ENCODE measurements at places on chromosomes 1 and 21.
A peak's percentile ranks its signal among the peaks of the same experiment; 100 is the strongest.

DNA sequence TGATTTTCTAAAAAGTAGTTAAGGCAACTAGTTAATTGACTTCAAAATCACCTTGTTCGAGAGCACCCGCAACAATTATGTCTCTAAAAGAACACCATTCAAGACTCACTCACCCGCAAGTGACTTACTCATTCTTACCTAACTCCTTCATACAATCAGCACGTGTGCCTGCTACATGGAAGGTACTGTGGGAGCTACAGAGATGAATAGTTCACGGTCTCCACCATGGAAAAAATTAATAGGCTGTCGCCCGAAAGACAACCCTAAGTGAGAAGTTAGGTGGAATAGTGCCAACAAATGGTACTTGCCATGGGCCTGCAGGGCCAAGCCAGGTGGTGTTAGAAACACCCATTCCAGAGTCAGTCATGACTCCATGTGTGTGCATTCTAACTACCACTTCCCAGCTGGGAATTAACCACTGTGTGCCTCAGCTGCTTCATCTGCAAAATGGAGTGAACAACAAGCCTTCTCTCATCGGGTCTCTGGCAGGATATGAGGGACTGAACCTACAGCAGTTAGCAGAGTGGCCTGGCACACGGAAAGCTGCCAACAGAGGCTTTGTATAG lies 7.1 kb downstream of the SSBP3 start:
- DNase-seq: no peak

GRCh38 chr1:101977266-101977665 lies 19.5 kb downstream of the OLFM3 start:
- DNase-seq: no peak

- no peak for DNase-seq
These were observed 36.4 kb downstream of the SLC35F3 start for GRCh38 chr1:233940908-233941307.

DNA sequence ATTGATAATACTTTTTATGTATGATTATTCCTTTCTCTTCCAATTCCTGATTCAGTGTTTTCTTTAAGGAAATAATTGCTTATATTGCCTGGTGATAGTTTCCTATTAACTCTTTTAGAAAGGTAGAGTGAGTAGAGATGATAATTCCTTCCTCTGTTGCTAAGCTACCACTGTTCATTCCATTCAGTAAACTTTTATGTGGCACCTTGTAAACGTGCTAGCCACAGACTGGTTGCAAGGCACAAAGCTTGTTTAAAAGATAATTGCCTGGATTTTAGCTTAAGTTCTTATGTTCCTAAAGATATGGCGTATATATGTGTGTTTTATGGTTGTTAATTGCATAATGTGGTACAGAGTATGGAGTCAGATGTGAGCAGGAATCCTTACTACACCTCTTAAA lies 3.2 kb downstream of the ZFYVE9 start:
- no peak for DNase-seq

DNA sequence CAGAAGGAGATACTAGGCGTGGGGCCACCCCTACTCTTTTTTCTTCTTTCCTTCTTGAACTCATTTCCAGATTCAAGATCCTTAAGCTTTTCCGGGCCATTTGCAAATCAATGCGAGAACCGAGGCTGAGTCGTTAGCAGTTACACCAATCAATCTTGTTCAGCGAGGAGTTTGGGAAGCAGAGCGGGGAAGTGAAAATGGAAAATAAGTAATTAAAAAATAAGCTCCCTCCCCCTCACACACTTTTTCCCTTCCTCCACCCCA lies 1.7 kb upstream of the NEGR1 start:
- DNase-seq: no peak

DNA sequence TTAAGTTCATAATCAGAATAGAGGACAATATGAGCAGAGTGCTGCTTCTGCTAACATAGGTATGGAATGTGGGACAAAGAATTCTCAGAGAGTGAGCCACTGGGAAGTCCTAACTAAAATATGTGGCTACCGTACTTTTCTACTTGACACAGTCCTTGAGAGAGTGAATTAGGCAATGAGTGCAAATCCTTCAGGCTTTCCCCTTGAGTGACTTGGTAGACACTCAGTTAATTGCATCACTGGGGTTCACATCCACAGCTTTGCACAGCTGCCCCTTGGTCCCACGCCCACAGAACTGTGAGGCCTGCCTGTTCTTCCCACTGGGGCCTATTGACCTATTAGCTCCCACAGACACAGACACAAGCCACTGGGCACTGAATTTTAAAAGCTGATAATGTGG lies 40.5 kb upstream of the PAXBP1 start:
- no peak for DNase-seq

DNA sequence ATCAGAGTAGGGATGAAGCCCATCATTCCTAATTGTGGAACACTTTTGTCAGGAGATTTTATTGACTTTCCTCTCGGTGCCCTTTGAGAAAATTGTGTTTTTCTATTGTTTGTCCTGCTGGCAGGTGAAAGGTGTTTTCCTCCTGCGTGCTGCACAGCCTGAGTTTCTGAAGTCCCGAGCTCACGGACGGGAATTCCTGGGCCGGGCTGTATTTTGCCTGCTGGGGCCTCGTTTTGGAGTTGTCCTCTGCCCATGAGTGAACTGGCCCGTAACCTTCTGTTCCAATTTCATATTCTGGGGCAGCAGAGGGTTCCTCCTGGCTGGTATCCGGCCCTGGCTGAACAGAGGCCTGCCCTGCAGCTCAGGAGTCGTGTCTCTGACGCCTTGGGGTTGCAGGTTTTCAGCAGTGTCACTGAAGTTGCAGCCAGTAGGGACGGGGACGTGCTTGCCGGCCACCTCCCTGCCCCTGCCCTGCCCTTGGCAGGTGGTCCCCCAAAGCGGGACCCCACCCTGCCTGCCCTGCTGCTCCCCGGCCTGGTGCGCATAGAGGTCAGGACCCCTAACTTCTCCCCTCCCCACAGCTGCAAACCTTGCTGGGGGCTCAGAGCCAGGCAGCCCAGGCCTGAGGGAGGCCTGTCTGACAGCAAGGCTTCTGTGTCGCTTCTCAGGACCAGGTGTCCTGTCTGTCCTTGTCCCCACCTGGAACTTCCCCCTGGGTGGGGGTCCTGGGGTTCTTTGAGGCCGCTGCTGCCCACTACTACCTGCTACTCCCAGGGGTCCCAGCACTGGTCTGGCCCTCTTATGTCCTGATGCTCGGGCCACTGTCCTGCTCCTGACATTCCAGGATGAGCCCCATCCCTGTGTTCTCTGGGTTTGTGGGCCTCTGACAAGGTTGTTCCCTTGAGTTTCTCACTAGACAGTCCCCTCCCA lies 49.0 kb downstream of the SLX9 start:
- no peak for DNase-seq

GRCh38 chr1:194024659-194025058 lies 838.2 kb upstream of the B3GALT2 start:
- DNase-seq: no peak

- peak; percentile 62 for DNase-seq
These were observed 86.6 kb upstream of the DPH5 start for GRCh38 chr1:101112051-101112780.

- DNase-seq: no peak
These were observed 13.9 kb downstream of the RC3H1 start for GRCh38 chr1:174008269-174008668.

- DNase-seq: peak; percentile 73
These were observed at the start of gene TMEM35B for GRCh38 chr1:34984793-34985608. TMEM35B (minus strand) TSS chr1:34985347; CDS start chr1:34985305, 42 bp downstream.

DNA sequence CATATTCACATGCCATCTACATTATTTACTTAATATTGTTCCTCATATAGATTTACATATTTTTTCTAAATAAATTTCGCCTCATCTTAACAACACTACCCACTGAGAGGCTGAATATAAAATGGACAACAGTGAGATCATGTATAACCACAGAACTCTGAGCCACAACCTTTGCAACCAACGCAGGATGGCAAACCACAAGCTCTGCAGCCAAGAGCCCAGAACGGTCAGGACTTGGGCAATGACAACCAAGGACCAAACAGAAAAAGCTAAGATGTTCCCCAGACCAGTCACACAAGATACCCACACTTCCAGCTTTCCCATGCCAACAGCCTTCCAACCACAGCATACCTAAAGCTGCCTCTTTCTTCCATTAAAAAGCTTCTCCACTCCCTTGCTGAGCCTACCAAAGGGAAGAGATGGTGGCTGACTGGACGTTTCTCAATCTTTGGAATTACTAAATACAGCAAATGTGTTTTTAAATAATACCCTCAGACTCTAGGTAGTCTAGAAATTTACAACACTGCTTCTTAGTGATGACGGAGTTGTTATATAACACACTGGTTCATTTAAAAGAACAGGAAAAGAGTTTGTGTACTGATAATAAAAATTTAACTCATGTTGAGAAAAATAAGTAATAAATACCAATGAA lies 117.9 kb downstream of the AKT3 start:
- DNase-seq: no peak
